IMR-90 (cell line): ENCODE measurements at places on chromosomes 6 and 20. TPM values are rescaled to one million over a fixed set of nuclear protein-coding genes. Genes with fewer than 3 reads are reported as not detected.

DNA sequence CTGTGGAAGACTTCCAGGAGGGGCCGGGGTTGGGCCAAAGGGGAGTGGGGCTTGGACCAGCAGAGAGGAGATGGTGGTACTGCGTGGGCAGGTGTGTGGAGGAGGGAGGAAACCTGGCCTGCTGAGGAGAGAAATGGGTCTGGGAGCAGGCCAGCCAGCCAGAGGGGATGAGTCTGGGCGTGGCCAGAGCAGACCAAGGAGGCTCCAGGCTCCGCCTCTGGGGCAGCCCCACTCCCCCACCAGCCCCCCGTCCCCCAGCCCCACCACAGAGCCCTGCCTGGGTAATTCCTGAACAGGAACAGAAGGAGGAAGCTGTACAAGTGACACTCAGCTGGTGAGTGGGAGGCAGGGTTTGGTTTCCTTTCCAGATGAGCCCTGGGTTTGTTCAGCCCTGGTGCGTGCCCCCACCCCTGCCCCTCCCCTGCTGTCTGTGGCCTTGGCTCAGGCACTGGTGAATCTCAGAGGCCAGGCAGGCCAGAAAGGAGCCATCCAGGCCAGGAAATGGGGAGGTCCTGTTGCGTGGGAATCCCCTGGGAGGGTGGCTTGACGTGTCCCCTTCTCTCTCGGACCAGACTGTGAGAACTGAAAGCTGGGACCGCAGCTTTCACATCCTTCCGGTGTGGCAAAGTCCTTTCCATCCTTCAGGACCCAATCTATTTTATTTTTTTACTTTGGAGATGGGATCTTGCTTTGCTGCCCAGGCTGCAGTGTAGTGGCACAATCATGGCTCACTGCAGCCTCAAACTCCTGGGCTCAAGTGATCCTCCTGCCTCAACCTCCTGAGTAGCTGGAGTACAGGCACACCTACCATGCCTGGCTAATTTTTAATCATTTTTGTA is 9.4 kb upstream of the SRC start:
- H3K4me3 ChIP-seq = no peak overlapping the region
- DNase-seq = peak; percentile 20
- H3K27ac ChIP-seq = no peak overlapping the region
- H3K36me3 ChIP-seq = no peaks in the 10 kb centered on the region
- no peaks in the 10 kb centered on the region for H3K27me3 ChIP-seq

DNA sequence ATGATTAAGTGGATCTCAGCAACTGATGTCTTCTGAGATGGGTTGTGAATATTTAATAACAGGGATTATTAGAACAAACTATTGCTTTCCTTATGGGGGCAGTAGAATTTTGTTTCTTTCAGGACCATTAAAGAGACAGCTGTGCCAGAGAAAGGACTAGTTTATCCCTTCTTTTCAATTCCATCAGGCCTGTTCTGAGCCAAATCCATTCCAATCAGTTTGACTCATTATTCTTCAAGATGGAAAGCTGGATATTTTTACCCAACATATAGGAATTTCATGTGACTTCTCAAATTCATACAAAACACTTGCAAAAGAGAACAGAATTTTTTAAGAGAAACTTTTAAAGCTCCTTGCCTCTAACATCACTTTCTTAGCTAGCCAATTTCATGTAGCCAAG is 722.0 kb upstream of the FLRT3 start:
- H3K27me3 ChIP-seq = no peaks in the 10 kb centered on the region
- no peaks in the 10 kb centered on the region for H3K4me1 ChIP-seq
- H3K36me3 ChIP-seq = no peaks in the 10 kb centered on the region
- H3K27ac ChIP-seq = no peak overlapping the region
- DNase-seq = no peak

- H3K36me3 ChIP-seq = no peaks in the 10 kb centered on the region
- H3K27ac ChIP-seq = no peak overlapping the region
- no peak overlapping the region for H3K4me3 ChIP-seq
- DNase-seq = no peak
- no peaks in the 10 kb centered on the region for H3K4me1 ChIP-seq
Measured at GRCh38 chr6:127076466-127076865, 42.0 kb upstream of the RSPO3 start.

Gene GHRH
- total RNA-seq = not detected in 2 replicates

Gene PRDM13
- not detected in 2 replicates for total RNA-seq

Gene MPIG6B
- total RNA-seq = not detected in 2 replicates
